ENCODE measurements at places on chromosomes 2 and 18.

DNA sequence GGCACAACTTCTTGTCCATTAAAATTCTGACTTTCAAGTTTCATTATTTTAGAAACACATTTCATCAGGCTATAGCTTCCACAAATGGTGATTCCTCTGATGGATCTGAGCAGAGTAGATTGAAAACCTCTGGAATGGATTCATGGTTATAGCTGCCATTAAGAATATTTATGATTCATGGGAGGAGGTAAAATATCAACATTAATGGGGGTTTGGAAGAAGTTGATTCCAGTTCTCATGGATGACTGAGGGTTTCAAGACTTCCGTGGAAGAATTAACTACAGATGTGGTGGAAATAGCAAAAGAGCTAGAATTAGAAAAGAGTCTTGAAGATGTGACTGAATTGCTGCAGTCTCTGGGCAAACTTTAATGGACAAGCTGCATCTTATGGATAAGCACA lies 797.4 kb downstream of the SUCLG1 start:
- no peaks in the 10 kb centered on the region for H3K36me3 ChIP-seq
- H3K27ac ChIP-seq: no peak overlapping the region
- no peaks in the 10 kb centered on the region for H3K27me3 ChIP-seq
- no peaks in the 10 kb centered on the region for H3K4me1 ChIP-seq
- no peak for DNase-seq

DNA sequence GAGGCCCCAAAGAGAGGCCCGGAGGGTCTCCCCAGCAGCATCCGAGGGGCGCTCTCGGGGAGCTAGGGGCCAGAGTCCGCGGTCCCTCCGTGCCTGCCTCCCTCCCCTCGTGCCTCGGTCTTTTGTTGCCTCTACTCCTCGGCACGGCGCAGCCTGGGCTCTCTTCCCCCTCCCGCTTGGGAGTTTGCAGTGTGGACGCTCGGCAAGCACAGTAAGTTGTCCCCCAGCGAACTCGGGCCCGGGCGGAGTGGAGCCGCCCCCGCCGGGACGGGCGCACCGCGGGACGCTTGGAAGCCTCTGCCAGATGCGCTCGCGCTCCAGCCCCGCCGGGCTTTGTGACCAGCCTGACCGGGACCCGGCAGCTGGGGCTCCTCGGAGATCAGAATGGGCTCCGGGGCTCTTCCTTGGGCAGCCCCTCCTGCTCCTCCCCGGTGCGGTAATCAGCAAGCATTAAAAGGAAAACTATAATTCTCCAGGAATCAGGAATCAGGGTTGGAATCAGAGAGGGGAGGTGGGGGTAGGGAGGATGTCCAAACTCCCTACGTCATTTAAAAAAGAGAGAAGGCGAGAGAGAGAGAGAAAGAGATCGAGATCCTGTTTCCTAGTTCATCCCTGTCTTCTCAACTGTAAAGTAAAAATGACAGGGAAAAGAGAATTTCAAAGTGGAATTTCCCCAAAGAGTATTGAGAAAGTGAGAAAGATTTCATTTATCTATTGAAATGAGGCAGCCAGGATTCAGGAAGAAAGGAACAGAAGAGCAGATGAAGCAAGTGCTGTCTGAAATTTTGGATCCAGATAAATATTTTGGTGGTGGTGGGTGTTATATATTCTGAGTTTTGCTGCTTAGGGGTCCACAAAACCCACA lies 786 bp upstream of the TMEM200C start:
- no peaks in the 10 kb centered on the region for H3K36me3 ChIP-seq
- no peaks in the 10 kb centered on the region for H3K4me1 ChIP-seq
- peaks cover 15% of the 10 kb centered on the region for H3K27me3 ChIP-seq
- H3K27ac ChIP-seq: no peak overlapping the region

DNA sequence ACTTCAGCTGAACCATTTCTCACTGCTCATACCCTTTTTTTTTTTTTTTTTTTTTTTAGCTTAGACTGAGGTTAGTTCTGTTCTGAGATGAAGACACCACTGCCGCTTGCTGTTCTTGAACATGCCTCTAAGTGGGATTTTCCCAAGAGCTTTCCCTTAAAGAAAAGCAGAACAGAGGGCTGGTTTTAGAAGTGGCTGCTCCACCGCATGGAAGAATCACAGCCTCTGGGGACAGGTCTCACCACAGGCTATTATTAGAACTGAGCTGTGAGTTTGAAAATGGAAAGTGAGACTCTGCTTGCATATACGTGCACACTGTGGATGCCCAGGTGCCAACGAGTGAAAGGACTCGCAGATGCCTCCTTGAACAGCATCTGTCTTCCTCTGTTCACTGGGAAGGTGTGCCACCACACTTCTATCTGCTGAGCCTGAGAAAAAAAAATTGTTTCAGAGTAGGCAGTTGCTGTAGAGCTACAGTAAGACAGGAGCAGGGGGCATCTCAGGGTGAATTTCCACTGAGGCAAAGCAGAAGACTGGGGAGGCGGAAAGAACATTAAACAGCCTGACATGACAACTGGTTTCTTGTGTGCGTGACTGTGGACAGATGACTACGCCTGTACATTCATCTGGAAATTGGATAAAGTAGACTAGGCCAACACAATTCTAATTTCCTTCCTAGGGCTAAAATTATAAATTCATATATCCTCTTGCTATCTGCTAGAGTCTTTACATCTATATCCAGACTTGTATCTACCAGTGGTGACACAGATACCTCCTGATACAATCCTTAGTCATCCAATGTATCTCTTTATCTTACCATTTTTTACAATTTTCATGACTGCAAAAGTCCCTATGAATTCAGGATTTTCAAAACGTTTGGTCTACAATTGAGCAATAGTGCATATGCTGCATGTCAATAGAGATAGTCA lies 1045.7 kb upstream of the CELF4 start:
- no peak overlapping the region for H3K27ac ChIP-seq
- no peaks in the 10 kb centered on the region for H3K36me3 ChIP-seq
- DNase-seq: no peak
- no peak overlapping the region for H3K4me3 ChIP-seq

GRCh38 chr2:203897544-203897943 lies 30.0 kb downstream of the CTLA4 start:
- no peak overlapping the region for H3K4me3 ChIP-seq
- no peaks in the 10 kb centered on the region for H3K4me1 ChIP-seq
- H3K27ac ChIP-seq: no peak overlapping the region

GRCh38 chr2:53403792-53404413 lies 363.7 kb upstream of the CHAC2 start:
- H3K4me1 ChIP-seq: no peaks in the 10 kb centered on the region
- DNase-seq: no peak
- no peaks in the 10 kb centered on the region for H3K36me3 ChIP-seq

DNA sequence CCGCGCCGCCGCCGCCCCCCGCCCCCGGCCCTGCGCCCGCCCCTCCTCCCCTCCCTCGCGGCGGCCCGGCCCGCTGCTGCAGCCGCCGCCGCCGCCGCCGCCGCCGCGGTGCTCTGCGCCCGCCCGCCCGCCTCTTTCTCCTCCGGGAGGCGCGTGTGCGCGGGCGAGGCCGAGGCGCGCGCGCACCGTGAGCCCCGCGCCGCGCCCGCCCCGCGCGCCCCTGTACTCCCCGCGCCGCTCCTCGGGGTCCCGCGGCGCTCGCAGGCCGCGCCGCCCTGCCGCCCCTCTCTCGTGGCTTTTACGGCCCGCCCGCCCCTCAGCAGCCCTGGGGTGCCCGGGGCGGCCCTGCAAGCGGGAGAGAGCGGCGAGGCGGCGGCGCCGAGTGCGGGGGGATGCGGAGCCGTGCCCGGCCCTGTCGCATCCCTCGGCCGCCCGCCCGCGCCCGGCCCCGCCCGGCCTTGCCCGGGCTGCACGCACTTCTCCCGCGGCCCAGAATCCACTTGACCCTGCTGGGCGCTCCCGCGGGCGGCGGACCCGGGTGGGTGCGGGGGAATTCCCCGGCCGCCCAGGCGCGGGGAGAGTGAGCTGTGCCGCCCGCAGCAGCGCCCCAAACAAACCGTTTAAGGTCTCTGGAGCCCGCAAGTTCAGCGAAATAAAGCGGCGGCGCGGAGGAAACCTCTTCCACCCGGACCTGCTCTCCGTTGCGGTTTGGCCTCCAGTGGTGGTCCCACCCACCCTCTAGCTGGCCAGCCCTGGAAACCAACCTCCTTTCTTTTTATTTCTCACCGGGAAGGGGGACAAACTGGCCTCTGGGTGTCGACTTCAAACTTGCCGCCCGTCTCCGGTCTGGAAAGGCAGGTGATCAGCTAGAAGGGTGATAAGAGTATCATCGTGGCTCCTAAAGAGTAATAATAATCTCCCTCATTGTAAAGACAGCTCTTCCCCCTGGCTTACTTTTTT lies 37.4 kb downstream of the AFF3 start:
- H3K36me3 ChIP-seq: no peaks in the 10 kb centered on the region
- H3K4me1 ChIP-seq: peaks cover 4% of the 10 kb centered on the region
- H3K27me3 ChIP-seq: no peaks in the 10 kb centered on the region
- H3K27ac ChIP-seq: no peak overlapping the region
- peak overlapping the region; percentile 52 for H3K4me3 ChIP-seq
- no peak for DNase-seq

- DNase-seq: no peak
- no peak overlapping the region for H3K4me3 ChIP-seq
- no peak overlapping the region for H3K27ac ChIP-seq
- H3K36me3 ChIP-seq: no peaks in the 10 kb centered on the region
These were observed 24.0 kb upstream of the ATP5MC3 start for GRCh38 chr2:175205523-175205922.

DNA sequence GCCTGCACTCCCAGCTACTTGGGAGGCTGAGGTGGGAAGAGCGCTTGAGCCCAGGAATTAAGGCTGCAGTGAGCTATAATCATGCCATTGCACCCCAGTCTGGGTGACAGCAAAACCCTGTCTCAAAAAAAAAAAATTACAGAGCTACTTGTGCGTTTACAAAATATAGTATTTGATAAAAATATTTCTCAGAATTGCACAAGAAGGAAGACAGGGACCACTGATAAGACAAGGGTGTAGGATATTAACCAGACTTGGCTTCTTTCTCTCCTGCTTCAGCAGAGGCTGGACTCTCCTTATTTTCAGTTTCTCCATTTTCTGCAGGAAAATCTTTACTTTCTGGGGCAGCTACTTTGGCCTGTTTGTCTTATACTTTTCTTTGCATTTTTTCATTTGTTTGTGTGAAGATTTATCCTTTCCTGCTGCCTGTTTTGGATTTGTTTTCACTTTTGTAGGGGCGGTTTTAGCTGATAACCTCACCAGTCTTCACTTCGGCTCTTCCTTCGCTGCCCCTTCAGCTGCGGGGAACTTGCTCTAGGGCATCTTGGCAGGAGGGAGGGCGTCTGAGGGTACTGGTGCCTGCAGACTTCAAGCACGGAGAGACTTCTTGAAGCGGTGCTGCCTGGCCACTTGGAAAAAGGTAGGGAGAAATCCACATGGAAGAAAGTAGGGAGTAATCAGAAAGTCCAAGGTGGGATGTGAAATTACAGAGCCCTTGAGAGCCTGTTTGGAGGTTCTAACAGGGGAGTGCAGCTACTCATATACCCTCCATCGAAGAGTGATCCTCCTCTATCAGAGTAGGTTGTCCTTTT lies 14.9 kb upstream of the ZDBF2 start:
- H3K4me3 ChIP-seq: no peak overlapping the region
- H3K4me1 ChIP-seq: no peaks in the 10 kb centered on the region
- peaks cover 4% of the 10 kb centered on the region for H3K27me3 ChIP-seq
- no peak overlapping the region for H3K27ac ChIP-seq

GRCh38 chr2:176814740-176815367 lies 397.7 kb upstream of the HNRNPA3 start:
- DNase-seq: no peak
- H3K27ac ChIP-seq: no peak overlapping the region
- no peaks in the 10 kb centered on the region for H3K27me3 ChIP-seq
- H3K4me1 ChIP-seq: peaks cover 9% of the 10 kb centered on the region

DNA sequence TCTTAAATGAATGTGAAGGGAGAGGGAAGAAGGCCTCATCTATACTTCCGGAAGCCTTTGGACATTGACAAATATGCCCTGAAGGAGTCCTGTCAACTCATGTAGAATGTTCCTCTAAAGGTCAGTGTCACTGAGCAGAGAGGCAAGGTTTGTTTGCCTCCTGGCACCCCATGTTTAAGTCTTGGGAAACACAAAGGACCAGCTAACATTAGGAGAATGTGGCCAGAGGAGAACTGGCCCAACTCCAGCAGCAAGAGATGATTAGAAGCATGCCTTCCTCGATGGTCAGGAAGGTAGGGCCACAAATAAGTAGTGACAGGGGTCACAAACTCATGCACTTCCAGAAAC lies 5.7 kb downstream of the DYSF start:
- no peak for DNase-seq
- no peak overlapping the region for H3K4me3 ChIP-seq
- no peaks in the 10 kb centered on the region for H3K36me3 ChIP-seq
- peaks cover 19% of the 10 kb centered on the region for H3K4me1 ChIP-seq

- no peak overlapping the region for H3K4me3 ChIP-seq
- no peaks in the 10 kb centered on the region for H3K36me3 ChIP-seq
- no peaks in the 10 kb centered on the region for H3K4me1 ChIP-seq
- no peak for DNase-seq
- H3K27ac ChIP-seq: no peak overlapping the region
These were observed 7.5 kb upstream of the RNF144A start for GRCh38 chr2:6909431-6910385.

- H3K36me3 ChIP-seq: no peaks in the 10 kb centered on the region
- no peak for DNase-seq
- no peak overlapping the region for H3K27ac ChIP-seq
- H3K27me3 ChIP-seq: no peaks in the 10 kb centered on the region
These were observed 125.1 kb downstream of the SLC39A10 start for GRCh38 chr2:195782156-195782555.

GRCh38 chr18:42950732-42951131 lies 164.8 kb downstream of the RIT2 start:
- DNase-seq: no peak
- H3K27ac ChIP-seq: no peak overlapping the region
- H3K27me3 ChIP-seq: no peaks in the 10 kb centered on the region

DNA sequence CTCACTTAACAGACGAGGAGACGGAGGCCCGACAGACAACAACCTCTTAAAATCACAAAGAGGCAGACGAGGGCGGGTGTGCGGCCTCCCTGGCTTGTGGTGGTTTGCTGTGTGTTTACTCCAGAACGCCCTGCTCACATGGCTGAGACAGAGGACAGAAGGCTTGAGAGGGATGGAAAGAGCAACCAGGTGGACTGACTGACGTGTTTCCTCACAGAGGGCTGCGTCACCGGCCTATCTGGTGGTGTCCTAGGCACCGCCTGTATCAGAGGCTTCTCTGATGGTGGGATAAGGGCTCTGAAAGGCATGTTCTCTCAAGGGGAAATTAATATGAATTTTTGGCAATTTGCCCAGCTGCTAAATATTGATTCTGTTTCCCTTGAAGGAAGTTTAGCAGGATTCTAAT lies 47.0 kb upstream of the RALBP1 start:
- no peak overlapping the region for H3K4me3 ChIP-seq
- no peaks in the 10 kb centered on the region for H3K4me1 ChIP-seq

- no peaks in the 10 kb centered on the region for H3K27me3 ChIP-seq
- no peaks in the 10 kb centered on the region for H3K4me1 ChIP-seq
- DNase-seq: no peak
These were observed 274.1 kb downstream of the HAUS1 start for GRCh38 chr18:46378126-46378863.

- no peak overlapping the region for H3K4me3 ChIP-seq
- no peaks in the 10 kb centered on the region for H3K36me3 ChIP-seq
- no peak for DNase-seq
- peaks cover 14% of the 10 kb centered on the region for H3K4me1 ChIP-seq
These were observed 287.9 kb upstream of the TRIB2 start for GRCh38 chr2:12428786-12429185.

GRCh38 chr2:124810132-124810531 lies 785.0 kb downstream of the CNTNAP5 start:
- no peak overlapping the region for H3K27ac ChIP-seq
- H3K36me3 ChIP-seq: no peaks in the 10 kb centered on the region
- DNase-seq: no peak
- H3K4me1 ChIP-seq: no peaks in the 10 kb centered on the region
- H3K27me3 ChIP-seq: no peaks in the 10 kb centered on the region
